ENCODE measurements at places on chromosomes 1 and 21.
A peak's percentile ranks its signal among the peaks of the same experiment; 100 is the strongest.

- no peak for DNase-seq
- no peaks in the 10 kb centered on the region for H3K36me3 ChIP-seq
- H3K27me3 ChIP-seq, result no peaks in the 10 kb centered on the region
- H3K27ac ChIP-seq, result no peak overlapping the region
- no peak overlapping the region for H3K4me3 ChIP-seq
Observed at GRCh38 chr1:53188099-53188498, 8.5 kb upstream of the CPT2 start.

- no peak overlapping the region for H3K27ac ChIP-seq
- H3K36me3 ChIP-seq, result no peaks in the 10 kb centered on the region
- no peaks in the 10 kb centered on the region for H3K4me1 ChIP-seq
- no peak for DNase-seq
- no peaks in the 10 kb centered on the region for H3K27me3 ChIP-seq
Observed at GRCh38 chr21:19276665-19277064, 873.1 kb upstream of the TMPRSS15 start.

DNA sequence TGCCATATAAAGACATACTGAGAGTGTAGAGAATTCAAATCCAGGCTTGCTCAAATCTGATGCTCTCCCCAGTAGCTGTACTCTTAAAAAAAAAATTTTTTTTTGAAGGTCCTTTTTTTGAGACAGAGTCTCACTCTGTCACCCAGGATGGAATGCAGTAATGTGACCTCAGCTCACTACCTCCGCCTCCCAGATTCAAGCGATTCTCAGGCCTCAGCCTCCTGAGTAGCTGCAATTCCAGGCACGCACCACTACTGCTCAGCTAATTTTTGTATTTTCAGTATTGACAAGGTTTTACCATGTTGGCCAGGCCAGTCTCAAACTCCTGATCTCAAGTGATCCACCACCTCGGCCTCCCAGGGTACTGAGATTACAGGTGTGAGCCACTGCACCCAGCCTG lies 28.7 kb downstream of the STYXL2 start:
- no peak overlapping the region for H3K4me3 ChIP-seq
- peaks cover 6% of the 10 kb centered on the region for H3K27me3 ChIP-seq
- DNase-seq, result no peak
- no peak overlapping the region for H3K27ac ChIP-seq
- H3K36me3 ChIP-seq, result no peaks in the 10 kb centered on the region

DNA sequence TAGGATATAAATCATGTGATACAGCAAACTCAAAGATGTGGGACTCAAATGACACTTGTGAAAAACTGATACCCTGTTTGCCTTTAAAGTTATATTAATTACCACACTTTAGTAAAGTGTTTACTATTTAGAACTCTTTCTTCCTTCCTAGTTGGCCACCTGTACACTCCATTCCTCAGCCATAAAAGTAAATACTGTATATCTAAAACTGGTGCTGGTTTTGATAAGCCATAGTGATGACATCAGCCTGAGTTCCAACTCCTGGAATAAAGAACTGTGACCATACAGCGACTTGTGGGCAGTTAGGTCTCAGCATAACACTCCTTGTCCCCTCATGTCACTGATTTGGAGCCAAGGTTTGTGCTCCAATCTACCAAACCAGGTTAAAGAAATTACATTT lies 2.8 kb downstream of the PTGER3 start:
- peaks cover 53% of the 10 kb centered on the region for H3K27me3 ChIP-seq
- no peak for DNase-seq
- H3K4me1 ChIP-seq, result peaks cover 16% of the 10 kb centered on the region
- no peaks in the 10 kb centered on the region for H3K36me3 ChIP-seq

DNA sequence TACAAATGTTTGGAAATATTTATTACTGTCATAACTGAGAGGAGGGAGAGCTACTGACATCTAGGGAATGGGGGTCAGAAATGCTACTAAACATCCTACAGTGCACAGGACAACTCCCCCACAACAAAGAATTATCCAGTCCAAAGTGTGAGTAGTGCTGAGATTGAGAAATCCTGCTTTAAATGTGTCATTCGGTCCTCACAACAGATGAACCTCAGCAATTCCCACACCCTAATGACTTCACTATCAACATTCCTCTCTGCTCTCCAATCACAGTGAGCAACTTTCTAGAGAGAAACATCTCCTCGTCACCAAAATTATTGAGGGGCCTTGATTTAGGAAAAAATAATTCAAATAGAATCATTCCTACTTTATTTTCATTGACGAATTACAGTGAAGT lies 18.0 kb downstream of the OMA1 start:
- H3K36me3 ChIP-seq, result peaks cover 3% of the 10 kb centered on the region
- H3K4me3 ChIP-seq, result no peak overlapping the region
- no peak overlapping the region for H3K27ac ChIP-seq

- H3K27me3 ChIP-seq, result no peaks in the 10 kb centered on the region
- H3K36me3 ChIP-seq, result no peaks in the 10 kb centered on the region
- H3K27ac ChIP-seq, result no peak overlapping the region
- no peak for DNase-seq
- H3K4me1 ChIP-seq, result no peaks in the 10 kb centered on the region
- no peak overlapping the region for H3K4me3 ChIP-seq
Observed at GRCh38 chr1:216142921-216143320, 280.3 kb downstream of the USH2A start.

DNA sequence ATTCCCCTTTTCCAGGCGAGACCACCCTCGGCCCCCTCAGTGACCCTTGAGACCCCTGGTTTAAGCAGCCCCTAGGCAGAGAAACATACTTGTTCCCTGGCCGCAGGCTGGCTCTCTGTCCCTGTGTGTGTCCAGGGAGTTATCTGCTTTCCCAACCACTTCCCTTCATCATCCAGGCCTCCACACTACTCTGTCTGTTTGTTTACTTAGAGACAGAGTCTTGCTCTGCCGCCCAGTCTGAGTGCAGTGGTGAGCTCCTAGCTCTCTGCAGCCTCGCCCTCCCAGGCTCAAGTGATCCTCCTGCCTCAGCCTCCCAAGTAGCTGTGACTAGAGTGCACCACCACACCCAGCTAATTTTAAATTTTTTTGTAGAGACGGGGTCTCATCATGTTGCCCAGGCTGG lies 5.8 kb upstream of the VWA1 start:
- H3K27ac ChIP-seq, result no peak overlapping the region
- no peaks in the 10 kb centered on the region for H3K36me3 ChIP-seq
- H3K4me1 ChIP-seq, result peaks cover 8% of the 10 kb centered on the region
- H3K4me3 ChIP-seq, result no peak overlapping the region

DNA sequence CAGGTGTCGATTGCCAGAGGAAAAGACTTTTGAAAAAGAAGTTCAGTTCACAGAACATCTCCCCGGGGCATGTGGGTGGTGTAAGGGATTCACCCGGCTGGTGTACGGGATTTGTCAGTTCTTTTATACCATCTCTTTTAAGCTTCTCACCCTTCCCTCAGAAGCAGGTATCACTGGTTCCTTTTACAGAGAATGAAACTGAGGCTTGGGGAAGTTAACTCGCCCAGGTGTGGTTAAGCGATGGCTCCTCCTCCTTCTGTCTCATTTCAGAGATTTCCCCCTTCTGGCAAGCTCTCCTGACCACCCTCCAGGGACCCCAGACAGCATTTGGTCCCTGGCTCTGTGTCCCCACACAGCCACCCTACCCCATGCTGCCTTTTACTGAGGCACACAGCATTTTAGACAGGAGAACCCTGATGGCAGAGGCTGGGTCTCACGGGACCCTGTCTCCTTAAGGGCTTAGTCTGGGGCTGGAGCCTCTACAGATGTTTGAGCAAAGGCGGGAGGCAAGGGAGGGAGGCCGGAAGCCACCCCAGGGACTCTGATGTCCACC lies 2.8 kb upstream of the ECE1 start:
- DNase-seq, result peak; percentile 86
- H3K27ac ChIP-seq, result peak overlapping the region; percentile 99
- H3K4me1 ChIP-seq, result peaks cover 89% of the 10 kb centered on the region

GRCh38 chr1:44034976-44035716 lies 3.9 kb upstream of the SLC6A9 start:
- no peaks in the 10 kb centered on the region for H3K36me3 ChIP-seq
- no peaks in the 10 kb centered on the region for H3K27me3 ChIP-seq
- no peak overlapping the region for H3K4me3 ChIP-seq

GRCh38 chr1:12566484-12567287 lies 51.3 kb downstream of the DHRS3 start:
- peaks cover 36% of the 10 kb centered on the region for H3K36me3 ChIP-seq
- H3K4me1 ChIP-seq, result no peaks in the 10 kb centered on the region
- DNase-seq, result no peak
- H3K4me3 ChIP-seq, result no peak overlapping the region

GRCh38 chr1:156905176-156905575 lies 11.7 kb downstream of the PEAR1 start:
- no peak overlapping the region for H3K27ac ChIP-seq
- no peaks in the 10 kb centered on the region for H3K36me3 ChIP-seq
- H3K4me3 ChIP-seq, result no peak overlapping the region
- no peaks in the 10 kb centered on the region for H3K27me3 ChIP-seq

DNA sequence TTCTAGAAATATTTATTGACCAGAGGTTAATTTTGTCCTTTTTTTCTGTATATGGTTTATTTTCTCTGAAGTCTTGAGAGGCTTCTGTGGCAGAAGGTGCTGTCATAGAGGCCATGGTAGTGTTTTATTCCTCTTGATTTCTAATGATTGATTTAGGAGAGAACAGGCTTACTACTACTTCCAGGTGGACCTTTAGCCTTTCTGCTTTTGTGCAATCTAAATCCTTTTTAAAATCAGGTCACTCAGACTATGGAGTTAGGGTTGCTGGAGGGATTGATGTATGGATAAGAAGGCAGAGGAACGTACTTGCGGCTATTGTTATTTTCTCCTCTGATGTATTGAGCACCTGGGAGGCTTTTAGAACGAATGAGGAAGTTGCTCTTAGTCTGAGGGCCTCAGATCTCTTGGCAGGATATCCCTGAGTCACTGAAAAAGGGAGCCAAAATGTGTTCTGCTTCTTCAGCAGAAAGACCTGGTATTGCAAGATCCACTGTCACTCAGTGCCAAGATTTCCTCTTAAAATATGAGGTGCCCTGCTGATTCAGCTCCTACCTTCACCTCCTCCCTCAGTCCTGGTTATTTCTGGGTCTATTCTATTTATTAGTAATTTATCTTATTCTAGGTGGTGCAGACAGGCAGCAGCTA lies 277.4 kb downstream of the ZNF648 start:
- H3K4me3 ChIP-seq, result no peak overlapping the region
- no peaks in the 10 kb centered on the region for H3K4me1 ChIP-seq
- H3K27ac ChIP-seq, result no peak overlapping the region
- H3K27me3 ChIP-seq, result peaks cover 3% of the 10 kb centered on the region
- no peaks in the 10 kb centered on the region for H3K36me3 ChIP-seq

- DNase-seq, result no peak
- no peaks in the 10 kb centered on the region for H3K36me3 ChIP-seq
- no peaks in the 10 kb centered on the region for H3K4me1 ChIP-seq
- H3K27me3 ChIP-seq, result no peaks in the 10 kb centered on the region
Observed at GRCh38 chr1:5858844-5859407, 133.3 kb downstream of the NPHP4 start.

- H3K4me1 ChIP-seq, result no peaks in the 10 kb centered on the region
- DNase-seq, result no peak
- H3K36me3 ChIP-seq, result no peaks in the 10 kb centered on the region
- H3K27me3 ChIP-seq, result peaks cover 9% of the 10 kb centered on the region
- no peak overlapping the region for H3K4me3 ChIP-seq
- no peak overlapping the region for H3K27ac ChIP-seq
Observed at GRCh38 chr1:177926201-177926600, 43.7 kb downstream of the SEC16B start.

- peaks cover 9% of the 10 kb centered on the region for H3K4me1 ChIP-seq
- H3K27me3 ChIP-seq, result no peaks in the 10 kb centered on the region
- H3K36me3 ChIP-seq, result peaks cover 2% of the 10 kb centered on the region
- no peak overlapping the region for H3K4me3 ChIP-seq
- peak; percentile 51 for DNase-seq
Observed at GRCh38 chr1:32066489-32066873, 6.3 kb upstream of the TMEM39B start.

GRCh38 chr21:31233711-31234110 lies 110.3 kb downstream of the TIAM1 start:
- H3K4me3 ChIP-seq, result no peak overlapping the region
- peaks cover 15% of the 10 kb centered on the region for H3K4me1 ChIP-seq
- no peaks in the 10 kb centered on the region for H3K27me3 ChIP-seq

Measured in activated naive CD4-positive, alpha-beta T cell treated with anti-CD3 and anti-CD28 coated beads for 36 hours (primary cell).